NCI-H1694 (cell line): ENCODE measurements at places on chromosomes 1 and 21.

- no peak for DNase-seq
These were observed 2.3 kb upstream of the MOB3C start for GRCh38 chr1:46618754-46619415.

DNA sequence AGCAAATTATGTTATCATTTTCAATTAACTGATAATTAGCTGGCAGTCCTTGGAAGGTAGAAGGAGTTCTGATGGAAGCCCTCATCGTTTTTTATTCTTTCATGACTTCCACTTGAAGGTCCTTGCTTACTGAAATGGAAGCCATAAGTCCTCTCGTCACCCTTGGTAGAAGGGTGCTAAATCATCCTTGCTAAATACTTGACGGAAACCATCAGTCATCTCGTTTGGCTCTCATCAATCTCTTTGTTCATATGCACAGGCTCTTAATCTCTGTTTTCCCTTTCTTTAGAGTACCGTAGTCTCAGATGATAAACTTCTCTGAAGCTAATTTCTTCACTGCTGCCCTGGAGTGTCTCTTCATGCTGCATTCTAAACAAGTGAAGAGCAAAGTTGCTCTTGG, 34.5 kb downstream of the UCK2 start:
- DNase-seq, result no peak

DNA sequence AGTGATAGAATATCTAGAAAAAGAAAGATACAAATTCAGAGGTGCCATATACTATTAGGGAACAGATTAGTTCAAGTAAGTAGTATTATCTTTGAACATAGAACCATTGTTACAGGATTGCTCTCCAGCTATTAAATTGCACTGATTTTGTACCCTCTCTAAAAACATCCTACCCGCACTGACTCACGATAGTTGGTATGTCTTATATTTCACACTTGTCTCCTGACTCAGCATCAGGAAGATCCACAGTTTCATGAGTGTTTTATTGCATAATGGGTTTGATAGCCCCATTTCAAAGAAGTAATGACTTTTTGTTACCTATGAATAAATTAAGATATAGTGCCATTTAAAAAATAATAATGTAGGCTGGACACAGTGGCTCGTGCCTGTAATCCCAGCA, 6.0 kb downstream of the TATDN3 start:
- DNase-seq, result no peak

DNA sequence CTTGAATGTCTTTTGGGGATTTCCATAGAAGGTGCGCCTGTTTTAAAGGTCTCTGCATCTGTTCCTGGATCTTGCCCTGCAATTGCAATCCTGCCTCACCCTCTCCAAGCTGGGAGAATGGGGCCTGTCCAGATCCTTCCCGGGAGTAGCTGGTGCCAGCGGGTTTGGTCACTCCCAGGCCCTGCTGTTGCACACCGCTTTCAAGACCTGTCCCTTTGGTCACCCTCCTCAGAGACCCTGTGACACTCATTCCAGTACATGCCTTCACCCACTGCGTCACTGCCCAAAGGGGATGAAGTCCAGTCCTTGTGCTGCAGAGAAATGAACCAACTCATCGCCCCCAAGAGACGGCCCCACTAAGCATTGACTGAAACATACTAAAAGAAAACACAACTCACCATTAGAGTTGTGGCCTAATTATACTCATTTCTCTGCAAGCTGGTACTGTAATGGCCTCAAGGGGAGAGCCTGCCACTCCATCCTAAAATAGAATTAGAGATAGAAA, 1.9 kb upstream of the IRF2BP2 start:
- no peak for DNase-seq

DNA sequence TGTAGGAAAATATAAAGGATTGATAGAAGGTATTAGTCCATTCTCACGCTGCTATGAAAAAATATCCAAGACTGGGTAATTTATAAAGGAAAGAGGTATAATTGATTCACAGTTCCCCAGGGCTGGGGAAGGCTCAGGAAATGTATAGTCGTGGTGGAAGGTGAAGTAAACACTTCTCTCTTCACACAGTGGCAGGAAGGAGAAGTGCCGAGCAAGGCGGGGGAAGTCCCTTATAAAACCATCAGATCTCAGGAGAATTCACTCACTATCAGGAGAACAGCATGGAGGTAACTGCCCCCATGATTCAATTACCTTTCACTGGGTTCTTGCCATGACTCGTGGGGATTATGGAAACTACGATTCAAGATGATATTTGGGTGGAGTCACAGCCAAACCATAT, 1806.0 kb downstream of the MRPL39 start:
- no peak for DNase-seq

DNA sequence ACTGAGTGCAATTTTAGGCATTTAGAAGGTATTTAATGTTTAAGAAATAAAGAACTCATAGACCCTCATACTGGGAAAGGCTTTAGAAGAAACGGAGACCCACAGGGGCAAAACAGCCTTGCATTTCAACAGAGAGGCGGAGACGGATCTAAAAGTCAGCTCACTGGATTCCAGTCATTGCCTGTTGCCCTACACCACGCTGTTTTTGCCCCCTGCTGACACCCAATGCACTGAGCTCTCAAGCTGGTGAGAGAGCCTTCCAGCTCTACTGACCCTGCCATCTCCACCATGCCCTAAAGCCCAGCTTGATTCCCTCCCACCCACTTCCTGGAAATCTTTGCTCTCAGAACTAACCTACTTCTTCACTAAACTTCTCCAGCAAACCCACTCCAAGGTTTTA, 7.2 kb upstream of the TRAF3IP3 start:
- DNase-seq, result no peak

GRCh38 chr1:106746448-106747085, 309.9 kb upstream of the PRMT6 start:
- no peak for DNase-seq

GRCh38 chr1:84278905-84279304, 22.6 kb upstream of the SAMD13 start:
- DNase-seq, result no peak

- DNase-seq, result peak; percentile 96
These were observed 1.0 kb upstream of the S100A2 start for GRCh38 chr1:153566414-153567371.

DNA sequence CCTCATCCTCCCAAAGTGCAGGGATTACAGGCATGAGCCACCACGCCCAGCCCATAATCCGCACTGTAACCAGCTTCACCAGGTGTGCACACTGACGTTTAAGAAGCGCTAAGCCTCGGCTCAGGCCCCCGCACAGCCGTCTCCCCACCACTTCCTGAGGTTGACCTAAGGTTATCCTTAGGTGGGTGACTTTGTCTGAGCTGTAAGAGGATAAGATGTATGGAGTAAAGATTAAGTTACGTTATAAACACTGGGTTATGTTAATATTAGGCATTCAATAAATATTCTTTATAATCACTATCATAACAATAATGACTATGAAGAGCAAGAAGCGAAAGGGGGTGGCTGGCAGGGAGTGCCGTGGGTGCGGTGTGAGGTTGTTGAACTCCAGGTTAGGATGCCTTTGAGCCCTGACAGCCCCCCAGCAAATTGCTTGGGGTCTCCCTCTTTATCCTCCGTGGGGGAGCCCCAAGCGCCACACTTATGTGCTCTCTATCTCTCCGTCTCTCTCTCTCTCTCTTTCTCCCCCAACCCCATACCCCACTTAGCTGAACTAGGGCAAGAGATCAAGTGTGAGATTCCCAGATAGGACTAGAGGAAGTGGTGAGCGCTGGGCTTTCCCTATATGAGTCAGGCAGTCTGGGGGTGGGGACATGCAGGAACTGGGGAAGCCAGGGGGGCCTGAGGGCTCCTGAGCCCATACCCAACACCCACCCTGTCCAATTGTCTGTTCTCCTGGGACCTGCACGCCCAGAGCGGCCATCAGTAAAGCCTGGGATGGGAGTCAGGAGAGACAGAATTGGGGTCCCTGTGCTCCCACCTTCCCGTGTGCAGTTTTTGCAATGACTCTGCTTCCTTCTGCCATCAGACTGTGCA, 7.6 kb downstream of the EFHD2 start:
- no peak for DNase-seq

- DNase-seq, result no peak
These were observed 49.8 kb downstream of the KCNT2 start for GRCh38 chr1:196558411-196558810.

DNA sequence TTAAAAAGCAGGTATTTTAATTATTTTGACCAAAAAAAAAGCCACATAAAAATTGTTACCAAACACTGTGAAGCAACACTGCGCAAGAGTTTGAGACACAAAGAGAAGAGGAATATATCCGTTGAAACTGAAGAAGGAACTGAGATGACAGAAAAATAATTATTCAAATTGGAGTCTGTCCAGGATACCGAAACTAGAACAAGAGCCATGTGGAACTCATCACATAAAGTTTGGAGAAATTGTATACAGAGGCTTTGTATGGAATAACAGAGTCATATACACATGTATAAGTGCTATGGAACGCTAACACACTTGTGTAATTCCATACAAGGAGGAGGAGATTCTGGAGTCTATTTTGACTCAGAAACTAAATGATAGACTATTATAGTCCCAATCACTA, 675.1 kb upstream of the ADGRL2 start:
- no peak for DNase-seq

DNA sequence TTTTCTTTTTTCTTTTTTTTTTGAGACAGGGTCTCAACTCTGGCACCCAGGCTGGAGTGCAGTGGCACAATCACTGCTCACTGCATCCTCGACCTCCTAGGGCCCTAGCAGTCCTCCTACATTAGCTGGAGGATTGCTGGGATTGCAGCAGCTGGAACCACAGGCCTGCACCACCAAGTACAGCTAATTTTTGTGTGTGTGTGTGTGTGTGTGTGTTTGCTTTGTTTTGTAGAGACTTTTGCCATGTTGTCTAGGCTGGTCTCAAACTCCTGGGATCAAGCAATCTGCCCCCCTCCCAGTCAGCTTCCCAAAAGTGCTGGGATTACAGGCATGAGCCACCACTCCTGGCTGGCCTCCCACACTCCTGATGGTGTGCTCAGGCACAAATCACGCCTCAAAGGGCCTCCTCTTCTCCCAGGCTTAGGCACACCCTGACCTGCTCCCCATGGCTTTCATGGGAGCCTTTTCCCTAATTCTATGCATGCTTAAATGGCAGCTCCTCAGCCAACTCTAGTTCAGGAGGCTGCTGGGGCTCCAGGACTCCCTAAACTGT, 9.4 kb downstream of the FAM229A start:
- DNase-seq, result no peak

DNA sequence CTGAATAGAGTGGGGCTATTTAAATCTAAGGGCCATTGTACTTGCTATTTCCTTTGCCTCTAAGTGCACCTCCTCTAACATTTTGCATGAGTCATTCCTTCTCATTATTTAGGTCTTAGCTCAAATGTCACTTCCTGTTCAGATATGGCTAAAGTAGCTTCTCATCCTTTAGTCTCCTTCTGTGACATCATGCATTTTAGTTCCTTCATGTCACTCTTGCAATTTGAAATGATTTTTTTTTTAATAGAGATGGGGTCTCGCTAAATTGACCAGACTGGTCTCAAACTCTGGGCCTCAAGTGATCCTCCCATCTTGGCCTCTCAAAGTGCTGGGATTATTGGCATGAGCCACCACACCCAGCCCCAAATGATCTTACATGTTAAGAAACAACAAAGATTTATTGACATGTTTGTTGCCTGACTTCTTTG, 6.6 kb downstream of the TBX19 start:
- no peak for DNase-seq

DNA sequence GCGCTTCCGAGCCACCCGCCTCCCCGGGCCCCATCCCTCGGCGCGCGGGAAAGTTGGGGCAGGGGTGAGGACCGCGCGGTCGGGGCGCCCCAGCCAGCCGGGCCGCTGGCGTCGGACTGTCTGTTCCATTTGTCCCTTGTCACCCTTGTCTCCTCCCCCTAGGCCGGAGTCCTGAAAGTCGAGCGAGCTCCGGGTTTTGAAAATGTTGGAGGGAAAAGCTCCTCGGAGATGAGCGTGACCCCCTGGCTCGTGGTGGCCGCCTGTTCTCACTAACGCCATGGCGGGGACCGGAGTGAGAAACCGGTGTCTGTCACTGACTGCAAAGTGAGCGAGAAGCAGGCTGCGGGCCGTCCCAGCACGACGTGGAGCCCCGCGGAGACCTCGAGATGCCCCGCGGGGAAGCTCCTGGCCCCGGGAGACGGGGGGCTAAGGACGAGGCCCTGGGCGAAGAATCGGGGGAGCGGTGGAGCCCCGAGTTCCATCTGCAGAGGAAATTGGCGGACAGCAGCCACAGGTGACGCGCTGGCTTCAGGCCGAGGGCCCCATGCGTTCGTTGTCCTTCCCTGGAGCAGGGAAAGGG, 491 bp downstream of the PER3 start:
- DNase-seq, result no peak

- no peak for DNase-seq
These were observed 134.1 kb upstream of the RAB4A start for GRCh38 chr1:229136822-229137221.

DNA sequence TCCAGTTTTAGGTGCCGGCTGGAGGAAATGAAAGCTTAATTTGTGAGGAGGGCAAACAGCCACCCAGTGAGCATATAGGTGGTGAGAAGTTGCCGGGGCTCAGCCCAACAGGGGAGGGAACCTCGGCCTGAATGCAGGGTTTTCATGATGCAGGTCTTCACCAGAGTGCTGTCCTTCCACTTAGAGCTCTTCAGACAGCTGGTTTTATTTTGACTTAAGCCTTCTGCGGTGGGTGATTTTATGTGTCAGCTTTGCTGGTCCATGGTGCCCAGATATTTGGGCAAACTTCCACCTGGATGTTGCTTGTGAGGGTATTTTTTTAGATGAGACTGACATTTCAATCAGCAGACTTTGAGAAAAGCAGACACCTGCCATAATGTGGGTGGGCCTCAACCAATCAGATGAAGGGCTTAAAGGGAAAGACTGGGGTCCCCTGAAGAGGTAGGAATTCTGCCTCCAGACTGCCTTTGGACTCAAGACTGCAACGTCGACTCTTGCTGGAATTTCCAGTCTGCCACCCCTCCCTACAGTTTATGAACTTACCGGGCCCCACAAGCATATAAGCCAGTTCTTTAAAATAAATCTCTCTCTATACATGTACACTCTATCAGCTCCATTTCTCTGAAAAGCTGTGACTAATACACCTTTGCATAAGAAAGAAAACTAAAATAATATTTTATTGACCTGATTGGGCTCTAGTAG, 72.8 kb downstream of the RHOU start:
- DNase-seq, result no peak

- no peak for DNase-seq
These were observed 1.7 kb upstream of the FAM89A start for GRCh38 chr1:231041719-231042261.

GRCh38 chr21:29034678-29035077, 10.2 kb downstream of the USP16 start:
- no peak for DNase-seq

DNA sequence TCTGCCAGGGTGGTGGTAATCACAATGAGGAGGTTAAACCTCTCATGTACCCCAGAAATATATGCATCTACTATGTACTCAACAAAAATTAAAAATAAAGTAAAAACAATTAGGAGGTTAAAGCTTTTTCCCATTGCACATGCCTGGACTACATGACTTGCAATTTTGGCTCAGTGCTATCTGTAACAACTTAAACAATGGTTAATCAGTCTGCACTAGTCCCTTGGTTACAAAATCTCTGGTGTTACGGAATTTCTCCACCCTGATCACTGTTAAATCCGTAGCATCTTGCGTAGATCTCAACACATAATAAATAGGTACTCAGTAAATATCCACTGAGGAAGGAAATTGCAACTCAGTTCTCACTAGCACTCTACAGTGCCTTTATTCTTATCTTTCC, 66.5 kb downstream of the SDCCAG8 start:
- DNase-seq, result no peak
